ENCODE measurements at places on chromosomes 6 and 20.
A peak's percentile ranks its signal among the peaks of the same experiment; 100 is the strongest.

- DNase-seq: no peak
Observed at GRCh38 chr6:77034161-77034560, 429.1 kb downstream of the HTR1B start.

- peak; percentile 54 for DNase-seq
Observed at GRCh38 chr6:11491596-11492463, 45.7 kb upstream of the TMEM170B start.

DNA sequence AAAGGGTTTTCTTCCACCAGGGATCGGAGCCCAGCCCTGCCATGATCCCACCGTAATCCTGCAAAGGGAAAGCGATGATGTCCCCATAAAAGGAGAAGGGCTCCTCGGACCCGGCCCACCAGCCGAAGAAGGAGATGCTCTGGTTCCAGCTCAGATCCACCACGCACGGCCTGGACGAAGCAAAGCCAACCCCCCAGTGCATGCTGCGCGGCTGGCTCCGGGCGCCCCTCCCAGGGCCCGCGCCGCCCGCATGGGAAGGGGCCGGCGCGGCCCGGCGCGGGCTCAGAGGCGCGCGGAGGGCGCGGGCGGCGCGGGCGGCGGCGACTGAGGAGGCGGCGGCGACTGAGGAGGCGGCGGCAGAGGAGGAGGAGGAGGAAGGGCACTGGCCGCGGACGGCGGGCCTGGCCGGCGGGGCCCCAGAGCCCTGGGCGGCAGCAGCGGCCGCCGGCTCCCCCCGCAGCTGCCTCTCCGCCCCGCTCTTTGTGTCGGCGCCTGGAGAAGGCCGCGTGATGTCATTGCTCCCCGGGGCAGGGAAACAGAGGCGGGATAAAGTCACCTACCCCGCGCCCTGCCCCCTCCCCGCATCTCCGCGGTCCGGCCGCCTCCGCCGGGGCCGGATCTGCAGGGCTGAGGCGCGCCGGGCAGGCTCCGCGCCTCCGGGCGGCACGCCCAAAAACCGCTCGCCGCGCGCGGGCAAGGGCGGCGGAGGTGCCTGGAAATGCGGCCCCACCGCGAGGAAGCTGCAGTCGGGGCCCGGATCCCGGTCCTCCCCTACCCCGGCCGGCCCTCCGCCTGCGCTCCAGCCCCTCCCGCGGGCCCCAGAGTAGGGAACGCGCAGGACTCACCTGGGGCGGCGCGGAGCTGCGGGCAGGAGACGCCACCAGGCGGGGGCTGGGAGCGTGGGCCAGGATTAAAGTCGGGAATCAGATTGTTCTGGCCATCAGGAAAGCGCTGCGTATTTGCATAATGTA lies at the start of gene FAXC:
Gene FAXC (minus strand): TSS at position 504 of the 971 bp plus-strand sequence. CDS start 302 bp downstream, at position 202.
- peak; percentile 28 for DNase-seq

GRCh38 chr6:94680669-94681212 lies 896.6 kb upstream of the MANEA start:
- DNase-seq: no peak

- DNase-seq: no peak
Observed at GRCh38 chr20:31749223-31749622, 10.1 kb downstream of the TPX2 start.

GRCh38 chr20:51061418-51062045 lies 38.6 kb upstream of the KCNG1 start:
- no peak for DNase-seq

DNA sequence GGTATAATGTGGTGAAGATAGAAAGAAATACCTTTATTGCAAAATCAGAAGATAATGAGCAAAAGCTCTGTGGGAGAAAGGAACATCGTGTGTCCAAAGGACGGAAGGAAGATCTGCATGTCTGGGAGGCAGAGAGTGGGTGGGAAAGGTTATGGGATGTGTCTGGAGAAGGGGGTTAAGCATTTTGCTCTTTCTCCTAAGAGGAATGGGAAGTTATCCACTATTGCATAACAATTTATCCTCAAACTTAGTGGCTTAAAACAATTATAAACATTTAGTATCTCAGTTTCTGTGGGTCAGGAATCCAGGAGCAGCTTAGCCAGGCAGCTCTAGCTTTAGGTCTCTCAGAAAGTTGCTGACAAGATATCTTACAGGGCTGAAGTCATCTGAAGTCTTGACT lies 229.1 kb upstream of the CITED2 start:
- no peak for DNase-seq

DNA sequence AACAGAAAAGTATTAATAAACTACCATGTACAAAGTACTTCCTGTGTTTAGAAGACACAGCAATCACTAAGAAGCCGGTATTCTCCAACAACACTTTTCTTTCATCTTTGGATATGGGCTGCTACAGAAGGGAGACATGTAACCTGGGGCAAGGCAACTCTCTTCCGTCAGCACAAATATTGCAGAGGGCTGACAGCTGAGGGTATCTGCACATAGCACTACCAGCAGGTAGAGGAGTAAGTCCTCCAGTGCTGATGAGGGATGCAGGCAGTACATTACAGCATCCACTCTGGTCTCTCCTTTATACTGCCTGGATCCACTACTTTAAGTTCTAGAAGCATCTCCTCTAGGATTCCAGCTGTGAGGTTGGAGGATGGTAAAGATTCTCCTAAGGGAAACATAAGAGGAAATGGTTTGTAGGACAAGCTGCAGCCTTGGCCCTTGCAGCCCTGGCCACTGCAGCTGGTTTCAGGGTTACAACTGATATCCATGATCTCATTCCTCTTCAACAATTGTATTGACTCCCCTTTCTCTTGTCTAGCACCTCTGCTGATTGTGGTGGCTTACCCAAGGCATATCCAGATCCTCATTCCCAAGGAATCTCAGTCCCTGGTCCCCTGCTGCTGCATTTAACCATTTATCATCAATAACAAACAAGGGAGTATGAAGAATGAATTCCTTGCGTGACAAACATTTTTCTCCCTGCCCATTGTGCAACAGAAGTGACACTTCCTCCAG lies 110.7 kb upstream of the ADGRF1 start:
- DNase-seq: no peak

GRCh38 chr20:35708502-35708901 lies 9.3 kb downstream of the ROMO1 start:
- DNase-seq: no peak

DNA sequence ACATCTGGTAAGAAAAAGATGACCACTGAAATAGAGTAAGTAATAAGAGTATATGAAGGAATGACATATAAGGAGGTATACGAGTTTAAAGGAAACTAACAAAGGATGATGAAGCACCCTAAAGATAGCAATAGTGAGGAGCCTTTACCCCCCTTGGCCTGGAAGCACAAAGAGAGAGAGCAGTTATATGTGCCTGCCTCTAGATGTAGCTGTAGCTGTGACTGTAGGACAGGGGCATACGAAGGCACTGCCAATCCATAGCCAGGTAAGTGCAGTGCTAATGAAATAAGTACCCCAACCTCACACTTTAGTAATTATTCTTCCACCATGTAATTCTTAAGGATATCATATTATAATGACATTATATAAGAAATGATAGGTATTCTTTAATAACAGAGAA lies 90.1 kb upstream of the FKBP1C start:
- peak; percentile 6 for DNase-seq

GRCh38 chr6:72715119-72715518 lies 93.3 kb downstream of the KCNQ5 start:
- no peak for DNase-seq

DNA sequence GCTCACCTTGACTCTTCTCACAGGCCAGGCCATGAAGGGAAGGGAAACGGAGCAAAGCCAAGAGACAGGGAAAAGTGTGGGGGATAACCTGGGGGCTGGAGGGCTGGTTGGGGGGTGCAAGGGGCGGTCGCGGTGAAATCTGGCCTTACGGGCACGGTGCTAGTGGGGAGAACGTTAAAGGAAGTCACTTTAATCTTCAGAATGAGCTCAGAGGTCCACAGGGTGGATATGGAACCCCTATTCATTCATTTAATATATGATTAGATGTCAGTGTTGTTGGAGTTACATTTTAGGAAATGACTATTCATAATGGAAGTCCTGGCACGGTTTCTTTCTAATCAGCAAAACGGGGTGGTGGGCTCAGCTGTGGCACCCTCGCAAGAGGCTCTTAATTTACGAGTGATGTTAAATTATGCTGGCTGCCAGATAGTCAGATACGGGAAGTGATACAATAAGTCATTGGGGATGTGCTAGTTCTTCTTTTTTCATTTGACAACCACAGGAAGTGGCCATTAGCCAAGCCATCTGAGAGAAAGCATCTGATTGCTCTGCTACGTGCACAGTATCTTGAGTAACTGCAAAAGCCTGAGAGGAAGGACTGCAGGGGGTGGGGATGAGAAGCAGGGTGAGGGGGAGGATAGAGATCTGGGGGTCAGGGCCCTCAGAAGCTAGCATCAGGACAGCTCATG lies 253.0 kb downstream of the QKI start:
- DNase-seq: peak; percentile 98

GRCh38 chr20:58069796-58070663 lies 158.4 kb downstream of the ANKRD60 start:
- DNase-seq: no peak

GRCh38 chr6:2102316-2102883 lies 143.0 kb downstream of the GMDS start:
- DNase-seq: peak; percentile 82

DNA sequence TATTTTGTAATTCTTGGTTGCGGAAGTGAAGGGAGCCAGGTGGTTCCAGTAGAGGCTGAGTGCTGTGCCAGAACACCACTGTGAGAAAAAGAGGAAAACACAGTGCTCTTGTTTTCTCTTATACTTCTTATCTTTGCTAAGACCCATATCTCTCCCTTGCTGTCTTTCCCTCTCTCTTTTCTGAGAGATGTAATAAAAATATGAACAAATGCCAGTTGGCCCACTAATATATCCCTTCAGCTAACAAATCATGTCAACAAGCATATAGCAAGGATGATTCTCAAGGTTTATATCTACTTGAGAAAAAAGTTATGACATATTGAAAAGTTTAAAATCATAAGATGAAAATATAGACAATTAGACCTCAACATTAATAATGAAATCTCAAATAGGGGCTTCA lies 758.3 kb downstream of the HDGFL1 start:
- DNase-seq: no peak

GRCh38 chr20:17631576-17632319 lies 50.3 kb downstream of the RRBP1 start:
- no peak for DNase-seq

DNA sequence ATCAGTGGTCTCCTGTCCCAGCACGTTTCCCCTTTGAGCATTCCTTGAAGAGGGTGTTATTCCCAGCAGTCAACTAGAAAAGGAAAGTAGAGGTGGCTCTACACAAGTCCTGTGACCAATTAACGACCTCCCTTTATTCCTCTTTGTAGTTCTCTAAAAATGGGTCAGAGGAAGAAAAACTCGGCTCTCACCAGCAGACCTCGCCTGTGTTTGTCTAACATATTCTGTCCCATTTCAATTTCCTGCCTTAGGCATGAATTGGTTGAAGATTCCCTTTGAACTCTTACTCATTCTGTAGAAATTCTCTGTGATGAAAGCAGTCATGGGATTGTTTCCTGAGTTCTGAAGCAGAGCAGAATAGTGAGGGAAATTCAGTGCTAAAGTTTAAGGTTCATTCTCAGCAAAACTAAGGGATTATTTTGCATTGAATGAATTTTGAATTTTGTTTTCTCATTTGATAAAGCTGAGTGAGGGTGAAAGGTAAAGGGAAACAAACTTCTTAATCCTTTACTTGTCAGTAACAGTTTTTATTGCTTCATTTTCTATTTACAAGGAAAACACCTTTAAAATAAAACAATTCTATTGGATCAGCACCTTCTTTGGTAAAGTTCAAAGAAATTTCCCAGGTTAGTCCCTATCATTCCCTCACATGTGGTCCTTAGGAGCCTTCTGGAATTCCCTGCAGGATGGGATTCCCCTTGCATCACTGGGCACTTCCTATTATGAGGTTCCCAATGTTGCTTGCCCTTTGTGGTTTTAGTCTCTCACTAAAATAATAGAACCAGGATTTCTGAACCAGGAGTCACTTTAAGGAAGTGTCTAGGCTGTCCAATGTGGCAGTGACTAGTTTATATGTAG lies 105.8 kb downstream of the SLX4IP start:
- DNase-seq: peak; percentile 28

DNA sequence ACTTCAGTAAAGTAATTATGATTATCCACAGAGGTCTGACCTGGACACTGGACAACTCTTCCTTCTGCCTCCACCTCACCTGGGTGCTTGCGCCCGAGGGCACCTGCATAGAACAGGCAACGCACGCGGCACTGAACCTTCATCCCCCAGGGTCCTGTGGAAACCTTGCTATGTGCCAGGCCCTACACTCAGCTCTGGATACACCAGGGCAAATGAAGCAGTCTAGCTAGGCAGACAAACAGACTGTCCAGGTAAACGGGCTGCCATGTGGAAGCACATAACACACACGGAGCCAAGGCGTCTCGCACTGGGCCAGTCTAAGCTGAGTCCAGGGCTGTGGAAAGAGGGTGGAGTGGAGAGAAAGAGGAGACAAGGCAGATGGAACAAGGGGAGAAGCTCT lies 109.3 kb upstream of the AFDN start:
- DNase-seq: no peak

DNA sequence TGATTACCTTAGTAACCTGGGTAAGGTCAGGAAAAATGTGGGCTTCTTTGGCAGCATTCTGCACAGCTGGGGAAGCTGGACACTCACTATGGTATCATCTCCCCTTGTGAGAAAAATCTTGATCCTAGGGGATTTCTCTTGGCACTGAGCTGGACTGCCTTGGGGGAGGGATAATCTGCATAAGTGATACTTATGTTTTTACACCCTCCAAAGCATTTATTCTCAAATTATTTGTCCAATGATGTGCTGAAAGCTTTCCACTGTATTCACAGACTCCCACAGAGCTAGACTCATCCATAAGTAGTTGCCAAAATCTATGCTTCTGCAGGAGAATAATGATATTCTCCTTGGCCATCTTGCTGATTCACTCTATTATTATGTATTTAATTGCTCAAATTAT lies 121.5 kb upstream of the CNR1 start:
- no peak for DNase-seq

DNA sequence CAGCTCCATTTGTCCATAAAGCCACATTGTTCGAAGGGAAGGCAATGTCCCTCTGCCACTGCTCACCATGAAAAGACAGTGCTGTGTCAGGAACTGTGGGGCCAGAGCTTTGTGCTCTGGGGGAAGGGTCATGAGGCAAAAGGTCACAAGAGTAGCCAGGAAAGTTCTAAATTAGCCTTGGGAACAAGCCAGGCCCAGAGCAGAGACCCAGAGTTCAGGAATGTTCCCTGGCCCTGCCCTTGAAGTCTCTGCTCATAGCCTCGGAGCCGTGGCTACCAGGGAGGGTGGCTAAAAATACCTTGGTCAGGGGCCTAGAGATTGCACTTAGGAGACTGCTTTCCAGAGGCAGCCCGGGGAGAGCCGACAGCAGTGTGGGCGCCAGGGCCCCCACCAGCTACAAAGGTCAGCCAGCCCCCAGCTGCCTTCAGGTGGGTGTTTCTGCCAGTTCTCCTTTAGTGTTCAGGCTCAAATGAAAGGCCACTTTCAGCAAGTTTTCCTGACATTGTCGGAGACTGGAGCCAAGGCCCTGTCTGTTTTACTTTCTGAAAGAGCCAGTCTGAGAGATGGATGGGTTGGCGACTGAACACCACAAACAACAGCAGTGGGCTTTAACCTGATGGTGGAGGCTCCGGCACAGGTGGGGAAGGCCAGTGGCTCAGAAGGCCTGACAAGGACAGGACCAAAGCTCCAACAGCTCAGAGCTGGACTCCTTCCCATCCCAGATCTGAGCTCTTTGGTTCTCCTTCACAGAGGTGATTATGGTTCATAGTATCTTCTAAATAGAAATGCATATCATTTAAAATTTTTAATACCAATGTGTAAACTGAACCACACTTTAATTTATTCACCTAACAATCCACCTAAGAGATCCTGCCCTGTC lies 76.2 kb downstream of the CDH26 start:
- DNase-seq: no peak
